Activated CD8-positive, alpha-beta memory T cell treated with anti-CD3 and anti-CD28 coated beads, Interleukin-2, amount 10 ng/mL, durations not matched to agents 7 days and 5 days (primary cell): ENCODE measurements at places on chromosomes 12 and 14.

- H3K36me3 ChIP-seq = no peaks in the 10 kb centered on the region
- H3K4me3 ChIP-seq = no peak overlapping the region
- peaks cover 3% of the 10 kb centered on the region for H3K27me3 ChIP-seq
- H3K27ac ChIP-seq = no peak overlapping the region
- no peak for DNase-seq
- no peaks in the 10 kb centered on the region for H3K4me1 ChIP-seq
Measured at GRCh38 chr12:95187865-95188415, 29.3 kb downstream of the FGD6 start.

DNA sequence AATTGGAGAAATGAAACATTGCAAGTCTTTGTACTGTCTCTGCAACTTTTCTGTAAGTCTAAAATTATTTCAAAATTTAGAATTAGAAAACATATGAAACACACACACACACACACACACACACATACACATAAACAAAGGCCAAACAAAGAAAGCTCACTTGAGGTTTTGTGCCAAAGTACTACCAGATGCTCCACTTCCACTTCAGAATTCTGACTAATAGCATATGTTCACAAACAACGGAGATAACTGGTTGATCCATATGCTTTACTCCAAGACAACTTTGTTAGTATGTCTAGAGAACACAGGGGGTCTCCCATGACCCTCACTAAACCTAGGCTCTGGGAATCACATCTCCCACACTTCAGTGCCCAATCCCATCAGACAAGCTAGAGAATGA lies 133.8 kb upstream of the CLEC14A start:
- no peaks in the 10 kb centered on the region for H3K4me1 ChIP-seq
- H3K27ac ChIP-seq = no peak overlapping the region
- no peaks in the 10 kb centered on the region for H3K27me3 ChIP-seq
- no peaks in the 10 kb centered on the region for H3K36me3 ChIP-seq
- no peak overlapping the region for H3K4me3 ChIP-seq

GRCh38 chr14:65940056-65940735 lies 527.7 kb downstream of the FUT8 start:
- no peak overlapping the region for H3K4me3 ChIP-seq
- no peaks in the 10 kb centered on the region for H3K27me3 ChIP-seq
- H3K4me1 ChIP-seq = peaks cover 46% of the 10 kb centered on the region
- no peak overlapping the region for H3K27ac ChIP-seq

DNA sequence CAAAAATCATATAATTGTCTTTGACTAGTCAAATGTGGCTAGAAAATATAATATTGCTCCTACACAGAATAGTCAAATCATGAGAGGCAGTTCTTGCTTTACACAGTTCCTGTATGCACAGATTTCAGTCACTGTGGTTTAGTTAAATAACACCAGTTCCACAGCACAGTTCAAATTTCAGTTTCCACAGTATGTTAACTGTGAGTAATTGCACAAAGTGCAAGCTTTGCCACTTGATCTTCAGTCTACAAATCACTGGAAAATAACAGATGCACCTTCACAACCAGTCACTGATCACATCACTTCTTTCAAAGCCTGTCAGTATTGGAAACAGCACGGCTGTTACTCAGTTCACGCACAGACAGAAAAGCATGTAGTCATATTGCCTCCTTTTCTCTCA lies 38.7 kb downstream of the KCNH5 start:
- H3K4me3 ChIP-seq = no peak overlapping the region
- no peaks in the 10 kb centered on the region for H3K27me3 ChIP-seq
- no peaks in the 10 kb centered on the region for H3K4me1 ChIP-seq
- H3K27ac ChIP-seq = no peak overlapping the region
- no peak for DNase-seq

DNA sequence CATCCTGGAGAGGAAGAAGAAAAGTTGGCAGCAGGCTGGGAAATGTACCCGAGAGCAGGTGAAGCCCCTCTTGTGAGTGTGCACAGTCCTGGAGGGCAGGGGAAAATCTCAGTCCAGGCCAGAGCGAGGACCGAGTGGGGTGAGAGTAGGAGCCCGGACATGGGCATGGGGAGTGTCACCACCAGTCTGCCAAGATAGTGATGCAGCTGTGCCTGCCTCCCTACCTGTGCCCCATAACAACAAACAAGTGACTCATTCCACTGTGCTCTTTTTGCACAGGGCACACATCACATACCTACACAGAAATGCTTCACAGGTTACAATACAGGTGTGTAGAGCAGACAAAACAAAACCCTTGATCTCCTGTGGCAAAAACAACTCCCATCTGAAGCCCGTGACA lies 205.9 kb upstream of the PELI2 start:
- DNase-seq = no peak
- H3K27ac ChIP-seq = no peak overlapping the region
- H3K4me1 ChIP-seq = no peaks in the 10 kb centered on the region
- H3K36me3 ChIP-seq = no peaks in the 10 kb centered on the region
- peaks cover 7% of the 10 kb centered on the region for H3K27me3 ChIP-seq

DNA sequence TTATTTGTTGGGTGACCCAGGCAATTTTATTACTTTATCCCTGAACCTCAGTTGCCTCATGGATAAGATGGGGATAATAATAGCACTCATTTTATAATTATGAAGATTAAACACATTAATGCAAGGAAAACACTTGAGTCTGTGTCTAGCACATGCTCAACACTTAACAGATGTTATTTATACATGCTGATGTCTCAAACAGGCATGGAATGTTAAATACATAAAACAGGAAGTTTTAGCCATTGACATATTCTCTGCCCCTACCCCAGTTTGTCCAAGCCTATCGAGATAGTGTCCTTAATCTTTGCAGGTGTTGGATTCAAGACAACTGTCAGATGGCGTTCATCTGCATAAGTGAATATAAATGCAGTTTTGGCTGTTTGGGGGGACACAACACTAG lies 109.8 kb downstream of the SCAF11 start:
- H3K4me3 ChIP-seq = no peak overlapping the region
- H3K36me3 ChIP-seq = peaks cover 67% of the 10 kb centered on the region
- no peak overlapping the region for H3K27ac ChIP-seq
- peaks cover 39% of the 10 kb centered on the region for H3K4me1 ChIP-seq
- DNase-seq = no peak

DNA sequence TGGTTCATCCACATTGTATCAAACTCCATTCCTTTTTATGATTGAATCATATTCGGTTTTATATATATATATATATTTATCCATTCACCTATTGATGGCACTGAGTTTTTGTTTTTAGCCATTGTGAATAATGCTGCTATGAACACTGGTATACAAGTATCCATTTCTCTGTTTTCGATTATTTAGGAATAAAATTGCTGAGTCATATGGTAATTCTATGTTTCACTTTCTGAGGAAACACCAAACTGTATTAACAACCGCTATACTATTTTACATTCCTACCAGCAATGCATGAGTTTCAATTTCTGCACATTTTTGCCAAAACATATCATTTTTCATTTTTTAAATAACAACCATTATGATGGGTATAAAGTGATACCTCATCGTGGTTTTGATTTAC lies 104.7 kb downstream of the C12orf42 start:
- no peak overlapping the region for H3K27ac ChIP-seq
- H3K36me3 ChIP-seq = no peaks in the 10 kb centered on the region
- DNase-seq = no peak
- no peaks in the 10 kb centered on the region for H3K27me3 ChIP-seq
- H3K4me3 ChIP-seq = no peak overlapping the region

DNA sequence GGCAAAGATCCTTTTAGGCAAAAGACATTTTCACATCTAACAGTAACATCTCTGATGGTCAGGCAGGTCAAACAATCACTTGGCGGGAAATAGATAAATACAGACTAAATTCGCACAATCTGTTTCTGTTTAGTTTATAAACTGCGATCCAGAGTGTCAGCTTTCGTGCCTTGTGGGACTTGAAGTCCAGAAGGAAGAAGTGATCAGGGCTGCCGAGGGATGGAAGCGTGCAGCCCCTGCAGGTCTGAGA lies 245 bp upstream of the BRMS1L start:
- peaks cover 5% of the 10 kb centered on the region for H3K36me3 ChIP-seq
- H3K27ac ChIP-seq = peak overlapping the region; percentile 82
- peaks cover 29% of the 10 kb centered on the region for H3K4me1 ChIP-seq
- no peaks in the 10 kb centered on the region for H3K27me3 ChIP-seq
- no peak for DNase-seq

- no peaks in the 10 kb centered on the region for H3K36me3 ChIP-seq
- no peak for DNase-seq
- no peak overlapping the region for H3K4me3 ChIP-seq
- no peaks in the 10 kb centered on the region for H3K4me1 ChIP-seq
- no peaks in the 10 kb centered on the region for H3K27me3 ChIP-seq
Measured at GRCh38 chr14:41830714-41831406, 224.2 kb downstream of the LRFN5 start.

GRCh38 chr12:88255224-88255623 lies 113.1 kb downstream of the TMTC3 start:
- H3K4me3 ChIP-seq = no peak overlapping the region
- no peaks in the 10 kb centered on the region for H3K4me1 ChIP-seq
- no peak overlapping the region for H3K27ac ChIP-seq

DNA sequence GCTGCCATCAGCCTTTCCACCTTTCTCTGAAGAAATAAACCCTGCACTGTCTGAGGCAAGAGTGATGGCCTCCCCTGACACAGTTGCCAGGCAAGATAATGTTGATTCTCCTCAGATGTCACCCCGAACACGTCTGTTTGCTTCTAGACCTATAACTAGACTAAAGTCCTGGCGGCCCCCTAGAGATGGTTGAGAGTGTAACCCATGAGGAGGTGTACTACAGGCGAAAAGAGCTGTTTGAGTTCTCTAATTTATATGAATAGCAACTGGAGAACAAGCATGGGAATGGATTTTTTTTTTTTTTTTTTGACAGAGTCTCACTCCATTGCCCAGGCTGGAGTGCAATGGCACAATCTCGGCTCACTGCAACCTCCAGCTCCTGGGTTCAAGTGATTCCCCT lies 33.0 kb upstream of the ATF7IP start:
- no peaks in the 10 kb centered on the region for H3K27me3 ChIP-seq
- H3K36me3 ChIP-seq = peaks cover 2% of the 10 kb centered on the region
- no peaks in the 10 kb centered on the region for H3K4me1 ChIP-seq
- H3K27ac ChIP-seq = no peak overlapping the region

GRCh38 chr12:51424094-51424661 lies 453 bp upstream of the SLC4A8 start:
- peaks cover 14% of the 10 kb centered on the region for H3K4me1 ChIP-seq
- peak overlapping the region; percentile 30 for H3K27ac ChIP-seq
- peaks cover 6% of the 10 kb centered on the region for H3K27me3 ChIP-seq
- no peaks in the 10 kb centered on the region for H3K36me3 ChIP-seq
- H3K4me3 ChIP-seq = peak overlapping the region; percentile 76

- no peaks in the 10 kb centered on the region for H3K4me1 ChIP-seq
- no peak for DNase-seq
- H3K27me3 ChIP-seq = no peaks in the 10 kb centered on the region
- no peak overlapping the region for H3K4me3 ChIP-seq
- no peak overlapping the region for H3K27ac ChIP-seq
- no peaks in the 10 kb centered on the region for H3K36me3 ChIP-seq
Measured at GRCh38 chr14:46323404-46323762, 328.2 kb downstream of the RPL10L start.

DNA sequence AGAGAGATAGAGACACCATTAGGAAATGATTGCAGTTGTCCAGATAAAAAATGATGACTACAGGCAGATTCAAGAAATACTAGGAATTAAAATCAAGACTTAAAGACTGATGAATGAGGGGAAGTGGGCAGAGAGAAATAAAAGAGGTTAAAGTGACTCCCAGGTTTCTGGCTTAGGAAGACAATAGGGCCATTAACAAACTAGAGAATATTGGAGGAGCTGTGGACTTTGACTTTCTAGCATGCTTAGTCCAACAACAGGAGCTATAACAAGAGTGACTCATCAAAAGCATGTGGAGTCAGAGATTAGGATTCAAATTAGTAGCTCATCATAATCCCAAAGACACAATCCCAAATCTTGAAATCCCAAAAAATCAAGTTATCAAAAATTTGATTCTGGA lies 101.5 kb downstream of the BMP4 start:
- H3K27me3 ChIP-seq = no peaks in the 10 kb centered on the region
- no peak overlapping the region for H3K27ac ChIP-seq
- H3K4me3 ChIP-seq = no peak overlapping the region

DNA sequence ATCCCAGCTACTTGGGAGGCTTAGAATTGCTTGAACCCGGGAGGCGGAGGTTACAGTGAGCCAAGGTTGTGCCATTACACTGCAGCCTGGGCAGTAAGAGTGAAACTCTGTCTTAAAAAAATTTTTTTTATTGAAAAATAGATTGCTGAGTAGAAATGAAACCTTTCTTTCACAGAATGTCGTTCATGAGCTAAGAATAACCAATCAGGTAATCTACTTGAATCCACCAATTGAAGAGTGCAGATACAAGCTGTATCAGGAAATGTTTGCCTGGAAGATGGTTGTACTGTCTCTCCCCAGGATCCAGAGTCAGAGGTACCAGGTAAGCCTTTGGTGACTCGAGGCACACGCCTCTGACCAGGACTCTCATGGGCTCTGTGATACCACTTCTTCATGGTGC lies 27.0 kb downstream of the DYNC1H1 start:
- peaks cover 64% of the 10 kb centered on the region for H3K36me3 ChIP-seq
- H3K4me1 ChIP-seq = peaks cover 27% of the 10 kb centered on the region
- H3K4me3 ChIP-seq = no peak overlapping the region
- H3K27me3 ChIP-seq = no peaks in the 10 kb centered on the region

- H3K4me1 ChIP-seq = peaks cover 79% of the 10 kb centered on the region
- peak overlapping the region; percentile 5 for H3K27ac ChIP-seq
- DNase-seq = no peak
- H3K27me3 ChIP-seq = no peaks in the 10 kb centered on the region
Measured at GRCh38 chr14:61508526-61508925, 186.8 kb upstream of the HIF1A start.

GRCh38 chr12:31600750-31601149 lies 9.8 kb upstream of the DENND5B start:
- no peak overlapping the region for H3K4me3 ChIP-seq
- DNase-seq = no peak
- peaks cover 15% of the 10 kb centered on the region for H3K27me3 ChIP-seq
- no peak overlapping the region for H3K27ac ChIP-seq

DNA sequence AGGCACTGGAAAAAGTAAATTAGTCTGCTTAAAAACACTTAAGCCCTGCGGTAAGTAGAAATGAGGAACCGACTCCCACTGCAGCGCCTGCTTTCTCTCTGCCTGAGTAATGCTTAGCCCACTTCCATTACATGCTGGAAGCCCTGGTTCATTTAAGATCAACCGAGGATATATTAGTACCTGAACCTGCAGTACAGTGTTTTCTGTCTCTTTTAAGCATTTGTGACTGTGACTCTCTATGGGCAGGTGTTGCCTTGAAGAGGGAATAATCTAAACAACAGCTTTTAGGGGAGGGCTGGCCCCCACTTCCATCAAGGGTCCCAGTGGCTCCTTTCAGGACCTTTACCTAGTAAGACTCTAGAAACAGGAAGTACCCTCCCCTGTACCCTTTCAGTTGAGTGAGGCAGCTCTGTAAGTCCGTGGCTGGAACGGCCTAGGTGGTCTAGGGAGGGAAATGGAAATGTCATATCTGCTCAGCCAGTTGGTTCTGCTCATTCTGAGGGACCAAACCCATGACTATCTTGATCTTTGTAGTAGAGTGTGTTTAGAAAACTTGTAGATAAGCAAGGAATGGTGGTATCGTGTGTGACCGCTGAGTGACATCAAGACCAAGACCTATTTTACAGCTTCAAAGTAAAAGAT lies 56.2 kb downstream of the FNTB start:
- H3K27ac ChIP-seq = peak overlapping the region; percentile 26
- no peaks in the 10 kb centered on the region for H3K27me3 ChIP-seq
- no peak overlapping the region for H3K4me3 ChIP-seq
- no peak for DNase-seq
- H3K36me3 ChIP-seq = peaks cover 15% of the 10 kb centered on the region
- peaks cover 6% of the 10 kb centered on the region for H3K4me1 ChIP-seq

- no peak overlapping the region for H3K27ac ChIP-seq
- no peak for DNase-seq
- peaks cover 2% of the 10 kb centered on the region for H3K36me3 ChIP-seq
- no peak overlapping the region for H3K4me3 ChIP-seq
Measured at GRCh38 chr12:14970473-14970872, 2.4 kb upstream of the PDE6H start.
